ENCODE measurements at places on chromosomes 16 and 17.

DNA sequence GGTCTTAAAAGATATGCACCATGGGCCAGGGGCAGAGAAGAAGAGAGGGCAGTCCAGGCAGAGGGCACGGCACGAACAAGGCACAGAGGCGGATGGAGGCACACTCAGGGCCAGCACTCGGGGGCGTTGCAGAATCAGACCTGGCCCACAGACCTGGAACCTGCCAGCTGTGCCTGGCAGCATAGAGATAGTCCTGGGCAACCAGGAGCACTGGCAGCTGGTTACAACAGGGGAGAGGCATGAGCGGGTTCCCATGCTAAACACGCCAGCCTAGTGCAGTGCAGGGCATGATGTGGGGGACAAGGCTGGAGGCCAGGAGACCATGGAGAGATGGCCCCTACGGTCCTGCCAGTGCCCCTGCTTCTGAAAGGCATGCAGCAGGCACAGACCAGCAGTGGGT lies 56.9 kb upstream of the RBFOX3 start:
- no peak for DNase-seq

GRCh38 chr17:63516910-63517824 lies 6.0 kb upstream of the KCNH6 start:
- DNase-seq, result no peak

- no peak for DNase-seq
Measured at GRCh38 chr16:56728980-56729734, 772 bp upstream of the NUP93 start.

- no peak for DNase-seq
Measured at GRCh38 chr17:56548661-56549060, 44.8 kb upstream of the NOG start.

DNA sequence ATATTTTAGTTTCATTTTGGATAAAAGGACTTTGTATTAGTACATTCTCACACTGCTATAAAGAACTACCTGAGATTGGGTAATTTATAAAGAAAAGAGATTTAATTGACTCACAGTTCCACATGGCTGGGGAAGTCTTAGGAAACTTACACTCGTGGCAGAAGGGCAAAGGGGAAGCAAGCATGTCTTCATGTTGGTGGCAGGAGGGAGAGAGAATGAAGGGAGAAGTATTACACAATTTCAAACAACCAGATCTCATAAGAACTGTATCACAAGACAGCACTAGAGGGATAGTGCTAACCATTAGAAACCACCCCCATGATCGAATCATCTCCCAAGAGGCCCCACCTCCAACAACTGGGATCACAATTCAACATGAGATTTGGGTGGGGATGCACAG lies 142.9 kb downstream of the USP31 start:
- DNase-seq, result no peak

- DNase-seq, result no peak
Measured at GRCh38 chr17:55588446-55589242, 77.4 kb upstream of the SMIM36 start.

GRCh38 chr17:68318103-68318991 lies 27.1 kb downstream of the ARSG start:
- no peak for DNase-seq

DNA sequence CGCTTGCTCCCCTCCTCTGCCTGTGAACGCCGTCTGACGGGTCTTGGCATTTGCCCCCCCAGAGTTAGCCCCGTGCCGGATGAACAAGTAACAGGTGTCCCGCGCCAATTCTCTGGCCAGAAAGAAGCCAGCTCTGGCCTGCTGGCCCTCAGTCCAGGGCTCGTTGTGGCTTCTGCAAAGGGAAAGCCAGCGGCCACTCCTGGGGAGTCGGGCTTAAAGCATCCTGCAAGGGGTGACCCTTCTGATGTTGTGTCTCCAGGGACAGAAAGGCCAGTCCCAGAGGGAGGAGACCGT lies 18.4 kb upstream of the OSGIN1 start:
- DNase-seq, result no peak

DNA sequence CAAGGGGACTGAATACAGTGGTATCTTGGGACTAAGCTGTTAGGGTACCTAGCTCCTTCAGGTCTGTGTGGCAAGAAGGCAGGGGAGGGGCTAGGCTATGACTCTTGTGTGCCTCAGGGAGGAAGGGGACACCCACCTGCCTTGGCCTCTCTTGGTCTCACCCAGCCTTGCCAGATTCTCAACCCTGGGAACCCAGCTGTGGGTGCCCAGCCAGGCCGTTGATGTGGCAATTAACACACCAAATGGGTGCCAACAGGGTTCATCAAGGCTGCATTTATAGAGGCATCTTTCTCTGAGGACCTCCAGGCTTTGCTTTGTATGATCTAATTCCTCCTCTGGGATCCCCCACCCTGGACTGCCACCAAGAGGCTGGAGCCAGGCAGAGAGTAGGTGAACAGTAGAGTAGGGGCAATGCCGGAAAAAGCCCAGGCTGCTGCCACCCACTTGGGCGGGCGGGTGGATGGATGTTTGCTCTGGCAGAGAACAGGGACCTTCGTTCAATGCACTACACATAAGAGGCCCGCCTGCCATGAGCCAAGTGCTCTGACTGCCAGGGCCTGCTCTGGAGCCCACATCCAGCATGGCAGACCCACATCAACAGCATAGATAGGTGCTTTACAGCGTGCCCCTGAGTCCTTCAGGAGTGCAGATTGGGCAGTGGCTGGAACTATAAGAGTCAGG lies 3.2 kb upstream of the ASB16 start:
- no peak for DNase-seq

- DNase-seq, result no peak
Measured at GRCh38 chr16:10590342-10590741, 9.9 kb upstream of the EMP2 start.

- no peak for DNase-seq
Measured at GRCh38 chr17:72545766-72546165, 424.9 kb downstream of the SOX9 start.

- no peak for DNase-seq
Measured at GRCh38 chr17:28584434-28584833, 7.7 kb upstream of the ALDOC start.

DNA sequence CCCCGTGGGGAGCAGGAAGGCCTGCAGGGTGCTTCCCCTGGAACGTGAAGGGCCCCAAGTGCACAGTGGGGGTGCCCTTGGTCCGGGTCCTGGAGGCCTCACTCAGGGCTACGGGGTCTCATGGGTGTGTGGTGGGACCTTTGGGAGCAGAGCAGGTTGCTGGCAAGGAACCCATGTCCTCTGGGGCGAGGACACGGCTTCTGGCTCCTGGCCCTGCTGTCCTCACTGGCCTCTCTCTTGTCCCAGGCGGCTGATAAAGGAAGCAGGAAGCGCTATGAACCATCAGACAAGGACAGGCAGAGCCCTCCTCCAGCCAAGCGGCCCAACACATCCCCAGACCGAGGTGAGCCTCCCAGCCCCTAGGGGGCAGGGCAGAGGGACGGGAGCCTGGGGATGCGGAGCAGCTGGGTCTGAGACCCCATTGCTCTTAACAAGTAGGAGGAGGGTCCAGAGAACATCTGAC lies 9.8 kb upstream of the IL17C start:
- no peak for DNase-seq

DNA sequence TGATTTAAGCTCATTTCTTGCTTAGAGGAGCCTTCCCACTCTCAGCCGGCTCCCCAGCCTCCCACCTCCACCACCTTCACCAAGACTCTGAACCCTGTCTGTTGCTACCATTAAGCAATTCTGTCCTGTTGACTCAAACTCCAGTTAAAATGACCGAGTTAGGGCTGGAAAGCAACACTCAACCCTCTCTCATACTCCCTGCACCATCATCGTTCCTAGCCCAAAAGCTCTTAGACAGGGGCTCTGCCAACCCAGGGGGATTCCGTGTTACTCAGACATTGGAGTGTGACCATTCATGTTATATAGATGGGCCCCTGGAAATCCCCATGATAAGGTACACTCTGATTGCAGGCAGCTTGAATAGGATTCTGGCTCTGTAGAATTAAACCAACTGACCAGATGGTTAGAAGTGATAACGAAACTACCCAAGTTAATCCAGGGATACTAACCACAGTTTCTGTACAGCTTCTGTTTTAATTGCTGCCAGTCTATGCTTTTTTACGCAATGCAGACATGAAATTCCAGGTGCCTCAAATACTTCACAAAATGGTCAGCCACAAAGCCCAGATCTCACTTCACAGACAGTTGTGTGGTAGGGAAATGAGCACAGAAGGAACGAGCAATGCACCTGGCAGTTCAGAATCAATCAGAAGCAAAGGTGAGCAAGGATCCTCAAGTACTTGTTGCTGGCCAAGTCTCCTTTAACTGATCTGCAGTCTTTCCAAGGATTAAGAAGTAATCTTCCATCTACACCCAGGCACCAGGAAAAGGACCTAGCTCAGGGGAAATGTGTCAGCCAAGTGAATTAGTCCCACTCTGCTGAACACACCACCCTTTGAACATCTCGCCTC lies 2.1 kb downstream of the SSTR2 start:
- no peak for DNase-seq

GRCh38 chr16:85681255-85681654 lies 7.5 kb downstream of the GINS2 start:
- no peak for DNase-seq

- no peak for DNase-seq
Measured at GRCh38 chr17:902463-902862, 77.1 kb downstream of the NXN start.

- no peak for DNase-seq
Measured at GRCh38 chr16:58262592-58262991, 32.2 kb downstream of the PRSS54 start.

- DNase-seq, result no peak
Measured at GRCh38 chr17:29291163-29291752, 2.7 kb downstream of the NUFIP2 start.

- DNase-seq, result no peak
Measured at GRCh38 chr16:81195885-81196534, 42.5 kb upstream of the BCO1 start.

GRCh38 chr17:57941384-57942370 lies 13.5 kb downstream of the CUEDC1 start:
- no peak for DNase-seq

DNA sequence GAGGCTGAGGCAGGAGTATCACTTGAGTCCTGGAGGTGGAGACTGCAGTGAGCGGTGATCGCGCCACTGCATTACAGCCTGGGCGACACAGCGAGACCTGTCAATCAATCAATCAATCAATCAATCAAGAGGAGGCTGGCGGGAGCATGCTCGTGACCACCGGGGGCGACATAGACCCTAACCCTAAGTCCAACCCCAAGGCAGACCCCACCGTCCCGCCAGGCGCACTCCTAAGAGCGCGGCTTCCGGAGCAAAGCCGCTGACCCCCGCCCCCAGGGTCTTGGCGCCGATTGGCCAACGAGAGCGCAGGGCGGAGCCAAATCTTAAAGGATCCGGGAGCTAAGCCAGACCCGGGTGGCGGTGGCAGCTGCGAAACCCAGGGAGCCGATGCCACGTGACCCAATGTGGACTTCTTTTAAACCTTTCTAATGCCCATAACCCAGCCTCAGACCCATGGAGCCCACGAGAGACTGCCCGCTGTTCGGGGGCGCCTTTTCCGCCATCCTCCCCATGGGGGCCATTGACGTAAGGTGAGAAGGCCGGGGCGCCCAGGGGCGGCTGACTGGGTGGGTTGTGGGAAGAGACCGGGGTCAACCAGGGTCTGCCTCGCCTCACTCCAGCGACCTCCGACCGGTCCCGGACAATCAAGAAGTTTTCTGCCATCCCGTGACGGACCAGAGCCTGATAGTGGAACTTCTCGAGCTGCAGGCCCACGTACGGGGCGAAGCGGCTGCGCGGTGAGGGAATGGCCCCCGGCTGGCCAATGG lies at the start of gene RANGRF:
RANGRF (plus strand) TSS at position 335 of the 767 bp plus-strand sequence; CDS start at position 454, 119 bp downstream.
- peak; percentile 67 for DNase-seq

GRCh38 chr17:43986225-43986981 lies 18.0 kb upstream of the NAGS start:
- DNase-seq, result no peak

DNA sequence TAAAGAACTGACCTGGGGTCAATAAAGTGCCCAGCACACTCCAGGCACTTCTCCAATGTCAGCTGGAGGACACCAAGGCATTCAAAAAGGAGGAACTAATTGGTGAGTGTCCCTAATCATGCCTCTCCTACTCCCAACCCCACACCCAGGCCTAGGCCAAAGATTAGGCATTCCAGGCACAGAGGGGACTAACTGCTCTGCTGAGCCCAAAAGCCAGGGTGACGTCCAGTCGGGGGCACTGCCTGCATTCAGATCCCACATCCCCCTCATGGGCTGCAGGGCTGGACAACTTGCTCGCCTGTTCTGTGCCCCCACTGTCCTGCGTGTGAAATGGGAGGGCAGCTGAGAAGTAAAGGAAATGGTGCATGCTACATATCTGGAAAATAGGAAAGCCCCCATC lies 115.4 kb downstream of the DYNLRB2 start:
- no peak for DNase-seq

- DNase-seq, result no peak
Measured at GRCh38 chr17:48868916-48869500, 23.6 kb upstream of the ATP5MC1 start.

GRCh38 chr17:19719355-19720209 lies 3.2 kb upstream of the SLC47A2 start:
- no peak for DNase-seq

- DNase-seq, result no peak
Measured at GRCh38 chr16:65641049-65641761, 519.3 kb upstream of the CDH11 start.

DNA sequence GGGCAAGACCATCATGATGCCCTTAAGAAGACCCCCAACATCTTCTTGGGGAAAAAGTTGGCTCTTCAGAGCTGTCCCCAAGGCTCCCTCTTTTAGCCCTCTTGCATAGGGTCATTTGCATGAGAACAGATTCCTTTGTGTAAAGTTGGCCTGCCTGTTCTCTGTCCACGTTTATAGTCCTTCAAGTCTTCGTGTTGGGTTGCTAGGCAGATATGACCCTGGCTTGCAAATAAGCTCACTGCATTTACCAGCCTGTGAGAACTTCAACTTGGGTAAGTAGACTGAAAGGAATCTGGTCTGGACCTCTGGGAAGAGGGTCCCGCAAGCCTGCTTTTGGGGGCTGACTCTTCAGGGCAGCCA lies 2.9 kb downstream of the ARSG start:
- no peak for DNase-seq

- DNase-seq, result no peak
Measured at GRCh38 chr17:27647765-27648164, 16.8 kb downstream of the LGALS9 start.

DNA sequence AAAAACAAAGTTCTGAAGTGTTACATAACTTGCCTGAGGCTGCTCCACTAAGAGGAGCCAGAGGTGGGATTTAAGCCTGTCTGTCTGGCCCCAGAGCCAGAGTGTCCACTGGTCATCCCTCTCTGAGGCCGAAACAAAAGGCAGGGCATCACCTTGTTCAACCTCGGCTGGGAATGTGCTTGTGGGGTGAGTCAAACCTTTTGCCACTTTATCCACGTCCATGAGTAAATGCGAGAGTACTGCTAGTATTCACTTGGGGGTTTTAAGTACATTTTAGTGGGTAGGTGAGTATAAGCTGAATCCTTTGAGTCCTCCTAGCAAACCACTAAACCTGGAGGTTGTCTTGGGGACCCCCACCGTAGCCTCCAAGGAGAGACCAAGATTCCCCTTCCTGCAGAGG lies 103.5 kb downstream of the STX8 start:
- DNase-seq, result no peak

DNA sequence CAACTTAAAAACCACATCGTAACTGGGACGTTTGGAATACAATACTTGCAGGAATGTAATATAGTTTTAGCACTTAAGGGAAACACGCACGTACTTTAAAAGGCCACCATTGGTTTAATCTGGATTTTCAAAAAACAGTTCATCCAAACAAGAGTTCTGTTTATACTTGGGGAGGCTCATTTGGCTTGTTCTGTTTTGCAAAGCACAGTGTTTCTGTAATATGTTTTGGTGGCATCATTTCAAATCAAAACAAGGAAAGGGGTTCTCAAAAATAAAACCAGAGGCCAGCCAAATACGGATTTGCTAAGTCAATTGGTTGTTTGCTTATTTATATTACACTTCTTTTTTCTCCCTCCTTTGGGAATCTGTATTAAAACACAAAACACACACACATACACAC lies 656.1 kb upstream of the SOX9 start:
- DNase-seq, result no peak
